Heart left ventricle (tissue), 16 donors: ENCODE measurements at places on chromosomes 3 and 15.

DNA sequence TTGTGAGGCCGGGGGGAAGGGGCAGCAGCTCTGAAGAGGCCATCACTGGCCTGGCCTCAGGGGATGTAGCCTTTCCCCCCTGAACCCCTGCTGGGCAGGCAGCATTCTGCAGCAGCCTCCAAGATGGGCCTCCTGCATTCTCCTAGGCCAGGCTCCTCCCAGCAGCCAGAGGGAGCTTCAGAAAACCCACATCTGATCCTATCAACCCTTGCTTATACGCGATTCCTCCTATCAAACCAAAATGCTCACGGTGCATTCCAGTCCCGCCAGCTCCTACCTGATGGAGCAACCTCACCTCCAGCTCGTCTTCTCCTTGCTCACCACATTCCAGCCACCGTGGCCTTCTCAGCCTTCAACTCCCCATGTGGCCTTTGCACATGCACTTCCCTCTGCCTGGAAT lies 85.7 kb downstream of the MEGF11 start:
- DNase-seq, result no peak

DNA sequence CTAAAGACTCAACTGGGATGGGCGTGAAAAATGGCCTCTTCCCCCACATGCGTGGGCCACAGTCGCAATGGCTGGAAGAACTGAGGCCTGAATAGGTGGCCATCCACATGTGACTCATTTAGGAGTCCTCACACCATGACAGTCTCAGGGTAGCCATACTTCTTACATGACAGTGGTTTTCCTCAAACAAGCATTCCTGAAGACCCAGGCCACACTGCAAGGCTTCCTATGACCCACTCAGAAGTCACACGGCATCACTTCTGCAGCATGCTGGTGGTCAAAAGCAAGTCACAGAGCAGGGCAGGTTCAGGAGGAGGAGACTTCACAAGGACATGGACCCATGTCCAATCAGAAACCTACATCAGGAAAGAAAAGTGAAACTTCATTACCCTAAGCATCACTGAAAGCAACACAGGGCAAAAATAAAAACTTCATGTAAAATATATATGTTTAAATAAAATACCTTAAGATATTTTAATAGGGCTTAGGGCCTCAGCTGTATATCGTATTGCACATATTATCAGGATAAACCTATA lies 257.1 kb downstream of the OPA1 start:
- no peak for DNase-seq

- DNase-seq, result no peak
Measured at GRCh38 chr3:184160456-184160855, 5.3 kb downstream of the DVL3 start.

DNA sequence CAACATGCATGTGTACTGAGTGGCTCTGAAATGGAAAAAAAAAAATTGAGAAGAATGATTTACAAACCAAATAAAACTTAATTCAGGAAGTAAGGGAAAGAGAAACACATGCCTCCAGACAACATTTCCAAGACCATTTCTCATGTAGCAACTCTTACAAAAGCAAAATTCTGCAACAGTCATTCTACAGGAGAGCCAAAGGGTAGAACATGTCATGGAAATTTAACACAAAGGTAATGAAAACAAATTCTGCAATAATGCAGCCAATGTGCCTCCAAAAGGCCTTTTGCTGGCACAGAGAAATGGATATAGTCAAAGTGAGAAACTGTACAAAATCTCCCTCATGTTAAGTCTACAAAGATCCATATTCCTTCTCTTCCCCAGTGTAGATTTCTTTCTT lies 4.0 kb downstream of the PEX11A start:
- no peak for DNase-seq

DNA sequence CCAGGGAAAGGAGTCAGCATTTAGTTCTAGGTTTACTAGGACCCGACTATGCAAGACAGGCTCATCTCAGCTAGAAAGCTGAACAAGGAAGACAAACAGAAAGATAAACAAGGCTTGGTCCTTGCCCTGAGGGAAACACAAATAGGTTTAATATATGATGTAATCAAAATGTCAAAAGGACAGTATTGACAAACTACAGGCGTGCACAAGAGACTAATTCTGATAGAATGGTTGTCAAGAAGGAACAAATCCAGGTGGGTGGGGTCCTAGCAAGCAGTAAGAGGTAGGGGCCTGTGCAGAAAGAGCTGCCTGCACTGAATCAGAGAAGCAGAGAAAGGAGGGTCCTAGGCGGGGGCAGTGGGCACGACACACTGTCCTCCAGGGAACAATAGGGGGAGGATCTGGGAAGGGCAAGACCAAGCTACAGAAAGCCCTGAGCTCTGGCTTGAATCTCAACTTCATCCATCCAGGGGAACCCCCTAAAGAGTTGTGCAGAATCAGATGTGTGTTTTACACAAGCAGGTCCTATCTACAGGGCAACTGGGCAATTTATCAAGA lies 23.4 kb downstream of the RFTN1 start:
- DNase-seq, result no peak

- no peak for DNase-seq
Measured at GRCh38 chr3:143831994-143832393, 16.3 kb downstream of the SLC9A9 start.

DNA sequence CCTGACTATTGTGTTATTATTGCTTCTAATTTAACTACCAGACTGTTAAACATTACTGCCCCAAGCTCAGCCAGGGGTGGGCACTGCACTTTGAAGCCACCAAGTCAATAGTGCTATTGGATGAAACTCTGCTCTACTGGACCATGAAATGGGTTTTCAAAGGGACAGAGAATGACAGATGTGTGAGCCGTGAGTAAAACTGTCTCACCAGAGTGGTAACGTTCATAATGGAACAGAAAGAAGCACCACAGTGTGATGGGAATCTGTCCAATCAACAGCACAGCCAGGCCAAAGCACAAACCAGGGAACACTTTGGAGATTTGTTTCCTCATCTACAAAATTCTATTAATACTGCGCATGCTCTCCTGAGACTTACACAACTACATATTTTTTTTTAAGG lies 171.8 kb upstream of the LPP start:
- no peak for DNase-seq

GRCh38 chr3:154783521-154783931 lies 296.6 kb upstream of the MME start:
- DNase-seq, result no peak

DNA sequence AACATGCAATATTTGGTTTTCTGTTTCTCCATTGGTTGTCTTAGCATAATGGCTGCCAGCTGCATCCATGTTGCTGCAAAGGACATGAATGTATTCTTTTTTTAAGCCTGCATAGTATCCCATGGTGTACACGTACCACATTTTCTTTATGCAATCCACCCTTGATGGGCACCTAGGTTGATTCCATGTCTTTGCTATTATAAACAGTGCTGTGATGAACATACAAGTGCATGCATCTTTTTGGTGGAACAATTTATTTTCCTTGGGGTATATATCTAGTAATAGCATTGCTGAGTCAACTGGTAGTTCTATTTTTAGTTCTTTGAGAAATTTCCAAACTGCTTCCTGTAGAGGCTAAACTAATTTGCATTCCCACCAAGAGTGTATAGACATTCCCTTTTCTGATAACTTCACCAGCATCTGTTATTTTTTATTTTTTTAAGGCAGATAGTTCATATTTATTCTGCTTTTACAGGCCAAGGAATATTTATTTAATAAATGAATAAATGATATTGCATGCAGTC lies 62.4 kb upstream of the NPHP3 start:
- DNase-seq, result no peak

GRCh38 chr3:145900056-145900829 lies 260.7 kb downstream of the PLOD2 start:
- DNase-seq, result no peak

DNA sequence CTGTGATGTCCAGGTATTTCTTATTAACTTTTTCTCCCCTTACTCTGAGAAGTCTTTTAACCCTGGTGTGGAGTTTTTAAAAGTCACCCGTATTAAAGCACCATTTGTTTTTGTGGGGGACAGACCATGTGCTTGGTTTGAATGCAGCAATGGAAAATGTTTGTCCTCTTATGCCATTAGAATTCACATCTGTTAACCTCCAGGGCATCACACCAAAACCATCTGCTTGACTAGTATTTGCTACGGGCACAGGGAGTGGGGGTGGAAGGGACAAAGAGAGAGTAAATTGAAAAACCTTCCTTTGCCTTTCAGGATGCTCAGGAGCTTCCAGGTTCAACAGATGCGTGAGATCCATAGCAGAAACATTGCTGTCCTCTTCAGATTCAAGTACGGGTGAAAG lies 61.4 kb upstream of the GOLGA8B start:
- DNase-seq, result no peak

DNA sequence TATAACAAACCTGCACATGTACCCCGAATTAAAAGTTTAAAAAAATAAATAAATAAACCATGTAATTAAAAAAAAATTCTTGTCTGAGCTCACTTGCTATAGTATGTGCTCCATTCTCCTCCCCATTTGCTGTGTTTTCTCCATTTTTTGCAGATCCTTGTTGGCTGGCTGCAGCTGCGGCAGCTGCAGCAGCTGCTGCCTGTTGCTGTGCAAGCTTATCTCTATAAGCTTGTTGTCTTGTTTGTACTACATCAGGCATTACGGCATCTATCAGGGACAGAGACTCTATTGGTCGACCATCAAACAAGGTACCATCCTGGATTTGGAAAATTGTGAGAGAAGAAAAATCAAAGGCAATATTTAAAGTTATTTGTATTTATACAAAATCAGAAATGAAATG lies 145.9 kb downstream of the TBL1XR1 start:
- no peak for DNase-seq

DNA sequence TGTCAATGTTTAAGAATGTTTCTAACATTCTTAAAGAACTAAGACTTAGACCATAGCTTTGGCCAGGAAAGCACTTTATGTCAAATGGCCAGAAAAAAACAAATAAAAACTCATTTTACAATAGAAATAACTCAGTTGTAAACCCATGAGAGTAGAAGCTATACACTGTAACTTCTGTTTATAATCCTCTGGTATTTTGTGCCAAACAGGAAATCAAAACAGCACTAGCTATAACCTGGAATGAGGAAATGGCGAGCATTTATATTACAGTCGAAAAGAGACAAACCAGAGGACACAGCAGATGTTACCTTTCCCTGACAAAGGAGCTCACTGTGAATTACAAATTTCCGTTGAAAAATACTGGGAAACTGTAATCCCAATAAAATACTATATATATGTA lies 10.3 kb downstream of the GK5 start:
- no peak for DNase-seq

DNA sequence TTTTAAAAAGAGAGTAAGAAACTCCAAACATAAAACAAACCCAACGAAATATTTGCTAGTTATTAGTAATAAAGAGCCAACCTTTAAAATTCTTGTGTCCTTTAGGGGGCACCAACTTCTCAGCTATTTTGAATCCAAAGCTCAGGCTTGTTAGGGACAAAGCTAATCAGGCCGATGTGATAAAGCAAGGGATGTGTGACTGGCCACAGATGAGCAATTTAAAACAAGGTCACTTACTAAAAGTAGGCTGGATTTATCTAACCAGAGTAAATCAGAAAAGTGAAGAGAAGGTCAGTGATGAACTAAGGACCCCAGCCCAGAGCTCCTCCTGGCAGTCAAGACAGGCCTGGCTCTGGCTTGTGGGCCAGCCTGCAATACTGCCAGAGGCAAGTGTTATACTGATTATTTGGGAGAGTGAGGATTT lies 108.5 kb downstream of the CYP19A1 start:
- no peak for DNase-seq

GRCh38 chr3:155886915-155887314 lies 16.5 kb downstream of the GMPS start:
- DNase-seq, result no peak

GRCh38 chr3:59043391-59043790 lies 6.4 kb downstream of the CFAP20DC start:
- DNase-seq, result no peak

DNA sequence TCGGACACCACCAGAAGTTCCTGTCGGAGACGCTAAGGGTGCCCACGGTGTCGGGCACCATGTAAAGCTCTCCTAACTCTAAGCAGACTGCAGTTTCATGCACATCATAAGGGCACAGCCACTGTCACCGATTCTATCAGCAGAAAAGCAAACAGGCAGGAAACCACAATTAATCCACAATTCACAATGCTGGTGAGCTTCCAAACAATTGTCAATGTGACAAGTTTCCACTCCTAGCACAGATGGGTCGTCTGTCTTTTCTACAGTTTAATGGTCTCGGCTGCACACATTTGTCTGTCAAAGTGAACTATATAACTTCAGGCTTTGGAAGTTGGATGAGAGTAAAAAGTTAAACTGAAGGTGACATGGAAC lies 8.8 kb upstream of the OCA2 start:
- no peak for DNase-seq
